ENCODE measurements at places on chromosomes 6 and 20. TPM values are rescaled to one million over a fixed set of nuclear protein-coding genes. Genes with fewer than 3 reads are reported as not detected.

TP53TG5 gene
- 0.40 TPM for total RNA-seq

DNA sequence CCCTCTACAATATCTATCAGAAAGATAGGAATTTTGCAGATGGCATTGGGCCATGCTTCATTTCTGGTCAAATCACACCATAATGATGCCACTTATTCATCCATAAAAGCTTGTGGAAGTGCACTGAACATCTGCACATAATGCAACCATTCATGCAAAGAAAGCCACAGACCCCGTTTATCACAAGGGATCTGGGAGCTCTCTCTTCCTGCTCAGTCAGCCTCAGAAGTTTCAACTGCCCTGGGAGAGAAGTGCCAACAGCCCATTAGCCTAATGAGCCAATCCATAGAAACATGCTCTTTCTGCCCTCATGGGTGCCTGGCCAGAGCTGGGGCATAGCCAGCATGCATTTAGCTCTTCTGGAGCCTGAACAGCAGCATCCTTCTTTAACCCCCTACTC is 85.8 kb downstream of the SLC35F1 start:
- H3K36me3 ChIP-seq, result no peaks in the 10 kb centered on the region
- H3K4me1 ChIP-seq, result no peaks in the 10 kb centered on the region
- H3K27ac ChIP-seq, result no peak overlapping the region
- peaks cover 7% of the 10 kb centered on the region for H3K27me3 ChIP-seq
- no peak for DNase-seq

RNF182 gene
- not detected for total RNA-seq

DNA sequence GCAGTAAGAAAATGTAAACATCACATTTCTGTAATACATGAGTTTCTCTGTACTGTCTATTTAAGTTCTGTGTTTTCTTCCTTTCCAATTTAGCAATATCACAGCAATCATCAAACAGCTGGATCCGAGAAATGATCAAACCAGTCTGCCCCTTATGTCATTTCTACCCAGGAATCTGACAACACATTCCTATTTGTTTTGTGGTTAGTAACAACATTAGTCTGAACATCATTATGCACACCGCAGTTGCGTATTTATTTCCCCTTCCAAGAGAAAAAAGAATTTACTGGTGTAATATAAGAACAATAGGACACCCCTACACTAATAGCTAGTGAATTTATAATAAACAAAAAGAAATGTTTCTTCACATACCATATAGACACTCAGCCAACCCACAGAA is 179.5 kb downstream of the BTBD9 start:
- H3K4me3 ChIP-seq, result no peak overlapping the region
- no peak overlapping the region for H3K27ac ChIP-seq
- no peak for DNase-seq
- no peaks in the 10 kb centered on the region for H3K4me1 ChIP-seq

GRCh38 chr6:63565058-63565726 is 7.1 kb upstream of the LOC128125822 start:
- H3K36me3 ChIP-seq, result no peaks in the 10 kb centered on the region
- no peak for DNase-seq
- peaks cover 5% of the 10 kb centered on the region for H3K27me3 ChIP-seq

DNA sequence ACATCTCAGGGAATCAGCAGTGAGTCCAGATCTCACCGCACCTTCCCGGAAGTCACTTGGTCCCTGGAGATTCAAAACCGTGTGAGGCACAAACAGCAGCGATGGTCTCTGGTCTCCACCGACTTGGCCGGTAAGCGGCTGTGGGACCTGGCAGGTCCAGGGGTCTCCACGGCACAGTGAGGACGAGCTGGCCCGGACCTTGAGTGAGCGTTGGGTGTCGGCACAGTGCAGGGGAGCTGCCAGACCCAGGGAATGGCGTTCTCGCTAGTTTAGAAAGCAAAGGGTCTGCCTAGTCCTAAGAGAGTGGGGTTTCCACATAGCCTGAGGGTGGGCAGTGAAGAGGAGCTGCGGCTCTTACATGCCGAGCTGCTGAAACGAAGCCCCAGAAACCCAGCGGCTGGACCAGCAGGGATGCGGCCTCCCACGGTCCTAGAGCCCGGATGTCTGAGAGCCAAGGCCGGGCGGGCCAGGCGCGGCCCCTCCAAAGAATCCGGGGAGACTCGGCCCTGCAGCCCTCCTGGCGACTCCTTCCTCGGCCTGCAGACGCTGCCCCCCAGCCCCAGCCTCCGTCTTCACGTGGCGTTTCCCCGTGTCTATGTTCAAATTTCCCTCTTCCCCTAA is 185.0 kb downstream of the ERMARD start:
- peaks cover 5% of the 10 kb centered on the region for H3K27me3 ChIP-seq
- no peaks in the 10 kb centered on the region for H3K36me3 ChIP-seq
- H3K4me1 ChIP-seq, result no peaks in the 10 kb centered on the region

Measured in activated CD4-positive, alpha-beta T cell treated with anti-CD3 and anti-CD28 coated beads for 36 hours (primary cell).